ENCODE measurements at places on chromosomes 12 and 14.

DNA sequence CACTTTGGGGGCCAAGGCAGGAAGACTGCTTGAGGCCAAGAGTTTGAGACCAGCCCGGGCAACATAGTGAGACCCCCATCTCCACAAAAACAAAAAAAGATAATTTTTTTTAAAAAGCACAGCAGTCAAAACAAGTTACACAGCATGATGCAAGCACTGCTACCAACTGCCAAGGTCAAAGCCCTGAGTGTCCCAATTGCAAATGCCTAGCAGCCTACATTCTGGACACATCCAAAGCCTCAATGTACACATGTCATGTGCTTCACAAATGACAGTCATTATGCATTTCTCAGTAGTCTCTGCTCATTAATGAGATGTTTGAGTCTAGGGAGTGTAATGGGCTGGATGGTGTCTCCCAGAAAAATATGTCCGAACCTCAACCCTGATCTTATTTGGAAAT, 113.7 kb upstream of the CCND2 start:
- no peak for DNase-seq

DNA sequence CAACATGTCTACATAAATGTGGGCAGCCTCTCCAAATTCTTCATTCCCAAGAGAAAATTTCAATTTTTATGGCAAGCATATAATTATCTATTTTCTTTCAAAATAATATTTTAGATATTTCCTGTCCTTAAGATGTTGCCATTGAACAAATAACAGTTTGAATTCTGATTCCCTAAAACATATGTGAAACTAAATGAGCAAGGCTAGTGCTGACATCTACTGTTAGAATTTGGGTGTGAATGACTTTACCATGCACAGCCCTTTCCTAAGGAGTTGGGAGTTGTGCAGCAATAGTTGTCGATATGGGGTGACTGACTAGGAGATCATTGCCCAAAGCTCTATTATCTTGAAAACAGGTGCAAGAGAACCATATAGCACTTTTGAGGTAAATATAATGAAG, 108.2 kb upstream of the SLC38A4 start:
- peak; percentile 41 for DNase-seq

DNA sequence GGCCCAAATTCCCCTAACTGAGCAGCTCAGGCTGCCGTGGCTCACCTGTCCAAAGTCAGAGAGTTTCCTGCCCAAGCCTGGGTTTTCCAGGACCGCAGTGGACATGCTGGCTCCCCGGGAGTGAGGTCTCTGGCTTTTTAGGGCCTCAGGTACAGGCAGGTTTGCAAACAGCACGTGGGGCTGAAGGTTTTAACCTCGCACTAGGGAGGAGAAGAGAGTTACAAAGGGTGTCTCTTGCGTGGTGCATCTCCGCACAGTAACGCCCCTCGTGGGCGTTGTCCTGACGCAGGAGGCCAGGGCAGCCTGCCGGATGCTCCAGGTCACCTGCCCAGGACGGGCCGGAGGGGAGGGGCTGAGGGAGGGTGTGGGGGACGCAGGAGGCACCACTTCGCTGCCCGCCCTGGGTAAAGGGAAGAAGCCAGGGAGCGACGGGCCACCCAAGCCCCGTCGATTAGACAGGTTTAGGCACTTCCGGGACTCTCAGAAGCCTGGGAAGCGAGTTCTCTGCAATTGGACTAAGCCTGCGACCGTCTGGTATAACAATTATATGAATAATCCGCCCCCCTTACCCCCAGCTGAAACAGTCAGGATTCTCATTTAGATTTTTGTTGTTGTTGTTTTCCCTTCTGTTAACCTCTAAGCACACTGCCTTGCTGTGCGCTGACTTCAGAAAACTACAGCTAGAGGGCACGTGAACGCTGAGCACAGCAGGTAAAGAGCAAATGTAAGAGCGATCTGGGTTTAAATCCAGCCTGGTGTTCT, at the start of gene PAH:
Gene PAH, minus strand, starts transcription at position 219 of the 762 bp plus-strand sequence. Its CDS starts 114 bp downstream, at position 105.
- no peak for DNase-seq

DNA sequence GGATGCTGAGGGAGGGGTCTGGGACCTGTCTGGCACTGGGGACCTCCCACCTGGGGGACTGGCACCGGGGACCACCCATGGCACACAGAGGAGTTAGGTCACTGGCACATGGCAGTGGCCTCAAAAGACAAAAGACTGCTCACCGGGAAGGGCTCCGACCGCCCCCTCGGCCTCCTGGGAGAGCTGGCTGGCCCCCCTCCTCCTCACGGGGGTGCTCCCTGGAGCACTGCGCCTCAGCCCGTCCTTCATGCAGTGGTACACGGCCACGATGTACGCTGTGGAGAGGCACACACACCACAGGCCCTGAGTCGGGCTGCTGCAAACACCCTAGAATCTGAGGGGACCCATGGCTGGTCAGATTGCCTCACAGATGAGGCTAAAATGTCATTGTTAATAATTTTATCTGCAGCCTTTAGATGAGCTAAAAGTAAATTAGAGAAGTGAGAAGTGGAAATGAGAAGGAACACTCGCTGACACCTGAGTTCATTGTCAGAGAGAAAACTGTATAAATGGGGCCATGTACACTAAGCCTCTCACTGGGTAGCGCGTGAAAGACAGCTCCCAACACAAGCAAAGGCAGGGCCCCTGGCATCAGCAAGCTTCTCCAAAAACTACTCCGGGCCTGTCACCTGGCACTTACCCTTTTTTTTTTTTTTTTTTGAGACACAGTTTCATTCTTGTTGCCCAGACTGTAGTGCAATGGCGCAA, 14.1 kb downstream of the P2RX2 start:
- no peak for DNase-seq

- DNase-seq: no peak
These were observed 28.5 kb downstream of the CD9 start for GRCh38 chr12:6228535-6229223.

DNA sequence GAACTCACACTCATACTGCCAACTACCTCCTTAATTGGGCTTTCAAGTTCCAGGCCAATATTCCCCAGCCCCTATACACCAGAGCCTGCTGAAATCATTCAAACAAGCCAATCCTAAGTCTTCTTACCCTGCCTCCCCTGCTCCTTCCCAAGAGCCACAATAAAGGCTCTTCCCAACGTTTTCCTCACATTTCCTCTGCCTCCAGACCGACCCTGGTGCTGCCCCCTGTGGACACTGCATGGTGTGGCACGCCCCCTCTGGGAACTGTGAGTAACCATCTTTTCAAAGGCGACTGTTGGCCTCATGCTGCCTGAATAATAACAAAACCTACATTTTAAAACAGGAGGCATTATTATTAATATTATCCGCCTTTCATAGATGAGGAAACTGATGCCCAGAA, 111.6 kb upstream of the NOS1 start:
- DNase-seq: peak; percentile 5

- no peak for DNase-seq
These were observed 64.9 kb downstream of the AKAP6 start for GRCh38 chr14:32394038-32394437.

- DNase-seq: no peak
These were observed 463.2 kb upstream of the MGAT4C start for GRCh38 chr12:86719381-86719780.

All from NAMALWA (cell line).